ENCODE measurements at places on chromosomes 12 and 14. TPM values are rescaled to one million over a fixed set of nuclear protein-coding genes. Genes with fewer than 3 reads are reported as not detected.
A peak's percentile ranks its signal among the peaks of the same experiment; 100 is the strongest.

Gene RHOF
- 10.4 TPM for total RNA-seq

- no peak for DNase-seq
Measured at GRCh38 chr14:51697848-51698247, 46.1 kb downstream of the FRMD6 start.

- peak; percentile 44 for DNase-seq
Measured at GRCh38 chr14:95609398-95609990, 74.6 kb downstream of the GLRX5 start.

Gene ARHGDIB
- 51.1 TPM for total RNA-seq

Gene KRT72
- total RNA-seq, result 0.09 TPM

DNA sequence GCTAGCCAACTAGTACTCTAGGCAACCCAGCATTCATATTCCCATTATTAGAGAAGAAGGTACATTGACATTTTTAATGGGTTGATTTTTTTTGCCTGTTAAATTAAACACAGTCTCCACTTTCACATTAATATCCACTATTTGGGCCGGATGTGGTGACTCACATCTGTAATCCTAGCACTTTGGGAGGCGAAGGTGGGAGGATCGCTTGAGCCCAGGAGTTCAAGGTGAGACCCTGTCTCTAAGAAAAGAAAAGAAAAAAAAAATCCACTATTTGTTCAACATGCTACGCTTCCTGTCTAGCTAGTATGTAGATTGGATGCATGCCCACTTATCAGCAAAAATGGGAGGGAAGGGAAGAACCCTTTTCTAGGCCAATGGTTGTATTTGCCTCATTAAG, 7.1 kb upstream of the CRADD start:
- DNase-seq, result no peak

GRCh38 chr12:23949348-23950209, at the start of gene SOX5:
Gene SOX5 (minus strand): TSS chr12:23949670. CDS start chr12:23949601, 69 bp downstream.
- peak; percentile 72 for DNase-seq

DNA sequence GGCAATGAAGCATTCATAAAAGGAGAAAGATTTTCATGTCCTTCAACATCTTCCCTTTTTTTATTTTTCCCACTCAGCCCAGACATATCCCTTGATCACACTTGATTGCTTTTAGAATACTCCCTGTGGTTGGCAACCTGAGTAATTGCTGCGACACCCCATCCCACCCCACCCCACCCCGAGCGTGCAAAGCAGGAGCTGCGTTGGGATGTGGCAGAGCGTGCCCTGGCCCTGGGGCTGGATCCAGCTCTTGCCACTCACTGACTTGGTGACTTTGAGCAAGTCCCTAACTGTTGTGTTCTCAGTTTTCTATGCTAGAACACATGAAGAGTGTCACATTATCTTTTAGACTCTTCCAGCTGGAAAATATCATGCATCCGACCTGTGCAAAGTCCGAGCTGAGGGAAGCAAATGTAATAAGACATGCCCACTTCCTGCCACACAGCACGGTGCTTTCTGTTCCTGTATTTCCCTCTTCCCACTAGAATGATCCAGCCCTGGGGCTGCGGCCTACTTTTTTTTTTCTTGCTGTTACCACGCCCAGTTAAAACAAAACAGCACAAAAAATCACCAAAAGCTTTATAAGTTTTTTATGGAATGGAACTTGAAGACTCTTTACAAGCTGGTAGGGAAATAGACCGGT, 4.0 kb downstream of the ASCL4 start:
- DNase-seq, result no peak

Gene PRPH
- 1.6 TPM for total RNA-seq

Gene CCDC198
- not detected for total RNA-seq

DNA sequence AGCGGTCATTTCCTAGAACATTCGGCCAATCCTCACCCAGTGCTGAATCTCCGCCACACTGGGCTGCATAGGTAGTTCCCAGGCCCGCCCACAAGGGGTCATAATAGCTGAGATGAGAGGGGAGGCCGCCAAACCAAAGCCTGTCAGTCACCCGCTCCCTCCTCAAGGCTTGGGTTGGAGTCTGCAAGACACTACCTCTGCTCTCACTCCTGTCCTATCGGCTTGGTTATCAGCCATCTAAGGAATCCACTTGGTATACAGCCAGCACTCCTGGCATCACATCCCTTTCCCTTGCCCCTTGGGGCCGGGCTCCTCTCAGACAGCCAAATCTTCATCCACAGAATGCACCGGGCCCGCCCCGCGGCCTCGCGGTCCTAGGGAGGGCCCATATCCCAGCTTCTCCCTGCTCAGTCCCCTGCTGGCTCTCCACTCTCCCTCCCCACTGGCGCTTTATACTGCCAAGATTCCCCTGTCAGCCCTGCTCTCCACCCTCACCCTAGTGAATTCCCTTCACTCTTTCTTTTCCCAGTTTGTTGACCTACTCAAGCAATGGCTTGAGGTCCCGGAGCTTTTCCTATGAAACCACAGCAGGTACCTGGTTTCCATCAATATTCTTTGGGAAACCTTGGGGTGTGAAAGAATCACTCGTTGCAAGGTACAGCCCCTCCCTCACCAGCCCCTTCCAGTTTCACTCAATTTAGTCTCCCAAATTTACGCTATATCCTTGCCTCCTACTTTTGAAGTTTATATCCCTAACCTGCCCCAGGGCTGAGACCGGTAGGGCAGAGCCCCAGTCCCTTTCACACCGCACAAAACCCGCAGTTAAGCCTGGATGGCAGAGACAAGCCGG, 1.4 kb downstream of the IFFO1 start:
- DNase-seq, result peak; percentile 81

Gene CIROP
- total RNA-seq, result not detected

Gene PRH2
- not detected for total RNA-seq

Gene MLF2
- 149 TPM for total RNA-seq

Gene TCL1B
- total RNA-seq, result not detected

Gene DDX23
- total RNA-seq, result 97.9 TPM

DNA sequence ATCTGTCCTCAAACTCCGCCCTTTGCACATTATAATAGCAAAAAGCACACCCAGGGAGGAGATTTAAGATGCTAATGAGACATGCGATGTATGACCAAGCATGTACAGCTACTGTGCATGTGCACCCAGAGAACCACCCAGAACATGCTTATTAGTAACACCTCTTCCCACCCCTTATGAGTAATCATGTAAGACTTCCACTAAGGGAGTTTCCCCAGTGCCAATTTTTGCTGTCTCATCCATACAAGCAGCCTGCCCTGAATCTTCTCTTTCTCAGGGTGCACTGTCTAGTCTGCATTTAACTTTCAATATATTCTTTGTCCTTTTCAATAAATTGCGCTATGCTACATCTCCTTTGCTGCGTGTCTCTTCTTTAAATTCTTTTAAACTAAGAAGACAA, 830.0 kb upstream of the NOVA1 start:
- peak; percentile 2 for DNase-seq

GRCh38 chr12:52812073-52812400, 1.9 kb downstream of the KRT4 start:
- no peak for DNase-seq

DNA sequence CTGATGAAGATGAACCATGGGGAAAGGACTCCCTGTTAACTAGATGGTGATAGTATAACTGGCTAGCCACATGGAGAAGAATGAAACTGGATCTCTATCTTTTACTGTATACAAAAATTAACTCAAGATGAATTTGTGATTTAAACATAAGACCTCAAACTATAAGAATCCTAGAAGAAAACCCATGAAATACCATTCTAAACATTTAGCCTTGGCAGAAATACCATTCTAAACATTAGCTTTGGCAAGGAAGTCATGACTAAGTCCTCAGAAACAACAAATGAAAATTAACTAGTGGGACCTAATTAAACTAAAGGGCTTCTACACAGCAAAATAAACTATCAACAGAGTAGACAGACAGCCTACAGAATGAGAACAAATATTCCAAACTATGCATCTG, 28.4 kb upstream of the NOVA1 start:
- no peak for DNase-seq

DNA sequence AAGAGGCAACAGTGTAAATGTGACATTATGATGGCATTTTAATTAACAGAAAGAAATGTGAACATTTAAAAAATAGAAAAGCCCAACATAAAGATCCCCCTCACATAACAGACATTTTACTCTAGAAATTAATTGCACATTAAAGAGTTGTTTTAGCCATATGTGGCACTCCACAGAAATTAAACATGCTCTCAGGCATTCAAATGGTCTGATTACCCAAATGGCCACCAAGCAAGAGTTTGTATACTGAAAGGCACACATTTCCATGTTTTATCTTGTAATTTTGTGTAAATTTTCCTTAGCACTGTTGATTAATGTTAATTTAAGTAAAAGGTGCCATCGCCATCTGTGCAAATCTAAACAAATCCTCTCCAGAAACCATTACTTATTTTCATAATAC, 43.5 kb downstream of the GTF2A1 start:
- no peak for DNase-seq

GRCh38 chr12:75706786-75707605, 195.6 kb upstream of the KRR1 start:
- DNase-seq, result peak; percentile 42

- DNase-seq, result peak; percentile 23
Measured at GRCh38 chr14:82642425-82642824, 1108.8 kb upstream of the SEL1L start.

DNA sequence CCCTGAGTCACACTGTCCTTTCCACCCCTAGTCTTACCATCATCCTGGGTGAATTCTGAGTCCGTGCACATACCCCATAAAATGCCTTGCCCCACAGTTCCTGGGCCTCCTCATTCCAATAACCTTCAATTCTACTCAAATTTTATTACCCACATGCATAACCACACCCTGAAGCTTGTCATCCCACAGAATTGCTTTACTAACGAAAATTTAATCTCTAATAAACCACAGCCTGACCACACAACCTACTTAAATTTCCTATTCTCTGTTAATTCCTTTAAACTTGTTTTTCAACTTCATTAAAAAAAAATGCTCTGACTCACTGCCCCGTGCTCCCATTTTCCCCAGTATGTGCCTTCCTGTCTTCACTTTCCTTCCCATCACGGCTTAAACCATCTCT, 205.9 kb downstream of the PHLDA1 start:
- no peak for DNase-seq

Gene PTPRR
- total RNA-seq, result 8.8 TPM

DNA sequence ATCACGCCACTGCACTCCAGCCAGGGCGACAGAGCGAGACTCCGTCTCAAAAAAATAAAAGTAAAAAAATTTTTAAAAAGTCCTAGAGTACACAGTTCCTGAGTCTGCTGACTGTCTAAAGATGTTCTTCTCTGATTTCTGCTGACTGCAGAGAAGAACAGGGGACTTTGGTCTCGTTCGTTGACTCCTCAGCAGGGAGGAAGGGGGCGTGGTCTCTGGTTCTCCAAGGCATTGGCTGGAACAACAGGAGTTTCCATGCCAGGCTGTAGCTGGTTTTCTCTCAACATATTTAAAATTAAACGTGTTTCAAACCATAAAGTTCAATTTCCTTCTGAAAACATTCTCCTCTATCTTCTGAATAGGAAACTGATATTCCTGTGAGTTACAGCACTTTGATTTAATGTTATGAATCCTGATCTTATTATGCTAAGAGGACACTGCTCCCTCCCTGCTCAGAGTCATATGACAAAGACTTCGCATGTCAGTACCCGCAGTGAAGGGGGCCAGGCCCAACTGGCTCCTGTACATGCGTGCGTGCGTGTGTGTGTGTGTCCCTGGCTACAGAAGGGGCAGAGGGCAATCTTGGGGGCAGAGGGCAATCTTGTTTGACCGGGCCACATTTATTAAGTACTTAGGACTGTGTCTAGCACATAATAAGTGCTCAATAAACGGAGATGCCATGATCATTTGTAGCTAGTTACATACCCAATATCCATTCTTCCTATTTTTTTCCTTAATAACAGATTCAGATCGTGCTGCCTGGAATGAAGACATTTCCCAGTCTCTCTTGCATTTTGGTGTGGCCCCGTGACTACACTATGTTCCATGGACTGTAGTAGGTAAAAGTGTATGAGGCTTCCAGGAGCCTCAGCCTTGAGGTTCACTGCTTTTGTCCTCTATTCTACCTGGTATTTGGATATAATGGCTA, 16.5 kb upstream of the HNF1A start:
- DNase-seq, result no peak

- no peak for DNase-seq
Measured at GRCh38 chr14:70156592-70156991, 32.2 kb downstream of the SLC8A3 start.

DNA sequence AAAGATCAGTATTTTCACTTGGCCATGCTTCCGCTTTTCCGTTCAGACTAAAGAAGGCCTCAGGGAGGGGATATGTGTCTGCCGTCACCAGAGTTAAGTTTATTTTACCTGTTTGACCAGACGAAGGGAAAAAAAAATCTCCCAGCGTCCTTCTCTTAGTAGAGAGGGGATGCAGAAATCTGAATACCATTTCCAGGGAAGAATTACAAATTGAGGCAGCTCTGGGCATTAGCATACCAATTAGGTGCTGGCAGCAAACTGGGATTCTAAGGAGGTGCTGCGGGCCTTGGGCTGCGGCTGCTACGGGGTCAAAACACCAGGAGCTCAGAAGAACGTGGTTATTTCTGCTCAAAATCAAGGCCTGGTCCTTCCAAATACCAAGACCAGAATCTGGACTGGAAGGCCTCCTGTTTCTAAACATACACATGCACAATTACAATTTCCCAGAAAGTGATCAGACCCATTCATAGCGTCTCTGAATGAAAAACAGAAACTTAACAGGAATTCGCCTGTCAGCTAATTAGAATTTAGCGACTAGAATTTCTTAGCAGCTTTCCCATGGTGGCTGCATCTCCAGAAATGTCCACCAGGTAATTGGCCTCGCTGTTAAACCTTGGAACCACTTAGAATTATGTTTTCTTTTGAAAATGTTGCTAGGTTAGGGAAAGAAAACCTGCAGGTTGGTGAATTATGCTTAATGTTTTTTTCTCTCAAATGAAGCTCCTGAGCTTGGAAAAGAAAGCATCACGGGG, 617.0 kb downstream of the VRK1 start:
- no peak for DNase-seq

Gene HAL
- total RNA-seq, result not detected

Gene SIRT4
- total RNA-seq, result 2.5 TPM

DNA sequence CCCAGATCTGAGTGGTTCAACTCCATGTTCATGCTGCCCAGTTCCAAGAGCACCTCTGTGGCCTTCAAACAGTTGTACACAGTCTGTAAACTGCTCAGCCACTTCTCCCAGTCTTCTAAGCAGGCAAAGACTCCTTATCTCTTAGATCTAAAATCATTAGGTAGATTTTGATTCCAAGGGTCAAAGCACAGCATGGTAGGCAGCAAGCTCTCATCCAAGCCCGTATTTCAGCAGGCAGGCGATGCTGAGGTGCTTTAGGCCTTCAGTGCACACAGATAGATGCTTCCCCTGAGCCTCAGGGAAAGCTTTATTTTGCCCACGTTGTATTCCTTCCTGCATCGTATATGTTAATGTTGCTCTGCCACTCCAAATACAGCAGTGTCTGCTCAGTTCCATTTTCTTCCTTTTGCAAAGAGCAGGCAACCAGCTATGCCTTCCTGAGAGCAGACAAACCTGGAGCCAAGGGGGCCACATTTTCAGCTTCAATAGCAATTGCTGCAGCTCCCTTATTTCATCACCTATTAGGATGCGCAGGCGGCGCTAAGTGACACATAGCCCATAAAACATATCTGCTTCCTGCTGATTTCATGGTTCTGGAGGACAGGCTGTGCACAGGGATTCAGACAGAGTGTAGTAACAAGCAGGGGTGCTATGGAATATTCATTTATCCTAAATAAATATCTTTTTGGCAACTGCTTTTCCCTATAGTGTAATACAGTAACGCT, 67.5 kb downstream of the ETV6 start:
- DNase-seq, result no peak

- DNase-seq, result no peak
Measured at GRCh38 chr14:89549381-89550125, 132.5 kb upstream of the FOXN3 start.
